ENCODE measurements at places on chromosomes 16 and 17. TPM values are rescaled to one million over a fixed set of nuclear protein-coding genes. Genes with fewer than 3 reads are reported as not detected.
A peak's percentile ranks its signal among the peaks of the same experiment; 100 is the strongest.

- H3K36me3 ChIP-seq, result no peaks in the 10 kb centered on the region
- H3K4me3 ChIP-seq, result no peak overlapping the region
- H3K27me3 ChIP-seq, result peaks cover 18% of the 10 kb centered on the region
Measured at GRCh38 chr17:33085256-33085655, 93.6 kb downstream of the SPACA3 start.

DNA sequence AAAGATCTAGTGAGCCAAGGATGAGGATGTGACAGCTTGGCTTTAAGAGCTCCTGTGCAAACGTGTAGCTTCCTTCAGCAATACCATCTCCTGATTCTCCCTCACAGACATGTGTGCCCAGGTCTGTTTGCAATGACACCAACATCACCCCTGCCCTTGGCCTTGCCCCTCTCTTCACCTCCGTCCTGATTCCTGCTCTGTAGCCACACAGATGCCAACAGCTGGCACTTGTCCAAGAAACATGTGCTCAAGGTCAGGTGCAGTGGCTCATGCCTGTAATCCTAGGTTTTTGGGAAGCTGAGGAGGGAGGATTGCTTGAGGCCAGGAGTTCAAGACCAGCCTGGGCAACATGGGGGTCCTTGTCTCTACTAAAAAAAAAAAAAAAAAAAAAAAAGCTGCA lies 103.8 kb upstream of the CRHR1 start:
- H3K36me3 ChIP-seq, result no peaks in the 10 kb centered on the region
- peaks cover 6% of the 10 kb centered on the region for H3K27me3 ChIP-seq
- no peaks in the 10 kb centered on the region for H3K4me1 ChIP-seq
- DNase-seq, result no peak
- H3K4me3 ChIP-seq, result no peak overlapping the region

- no peaks in the 10 kb centered on the region for H3K36me3 ChIP-seq
- no peaks in the 10 kb centered on the region for H3K27me3 ChIP-seq
- no peak overlapping the region for H3K4me3 ChIP-seq
Measured at GRCh38 chr17:10116267-10116666, 82.1 kb downstream of the GAS7 start.

DNA sequence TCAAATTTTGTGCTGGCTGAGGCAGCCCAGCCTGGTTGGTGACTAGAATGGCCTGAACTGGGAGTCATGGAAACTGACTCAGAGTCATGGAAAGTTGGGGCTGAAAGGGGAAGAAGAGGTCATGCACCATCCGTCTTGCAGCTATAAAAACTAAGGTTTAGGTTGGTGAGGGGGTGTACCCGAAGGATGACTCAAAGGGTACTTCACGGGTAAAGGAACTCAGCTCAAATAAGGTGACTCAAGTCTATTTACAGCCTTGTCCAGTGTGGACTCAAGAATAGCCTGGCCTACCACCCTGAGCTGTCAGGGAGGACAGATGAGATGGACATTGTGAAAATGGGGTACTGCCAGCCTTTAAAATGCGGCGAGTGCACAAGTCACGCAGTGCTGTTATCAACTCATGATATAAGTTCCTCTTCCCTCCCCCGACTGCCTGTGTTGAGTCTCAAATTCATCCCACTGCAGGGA lies 18.6 kb downstream of the CD300LB start:
- peak overlapping the region; percentile 98 for H3K27ac ChIP-seq
- no peaks in the 10 kb centered on the region for H3K36me3 ChIP-seq
- H3K4me3 ChIP-seq, result no peak overlapping the region
- peaks cover 18% of the 10 kb centered on the region for H3K4me1 ChIP-seq
- peak; percentile 94 for DNase-seq
- H3K27me3 ChIP-seq, result no peaks in the 10 kb centered on the region

Gene SALL1
- 1.8 TPM for polyA plus RNA-seq
